Activated naive CD4-positive, alpha-beta T cell (primary cell): ENCODE measurements at places on chromosomes 11 and 22.

DNA sequence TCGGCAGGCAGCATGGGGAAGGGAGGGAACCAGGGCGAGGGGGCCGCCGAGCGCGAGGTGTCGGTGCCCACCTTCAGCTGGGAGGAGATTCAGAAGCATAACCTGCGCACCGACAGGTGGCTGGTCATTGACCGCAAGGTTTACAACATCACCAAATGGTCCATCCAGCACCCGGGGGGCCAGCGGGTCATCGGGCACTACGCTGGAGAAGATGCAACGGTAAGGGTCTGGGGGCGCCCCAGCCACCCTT, 204 bp downstream of the FADS2 start:
- DNase-seq: no peak

GRCh38 chr11:69486773-69487291, 5.4 kb downstream of the LINC01488 start:
- no peak for DNase-seq

DNA sequence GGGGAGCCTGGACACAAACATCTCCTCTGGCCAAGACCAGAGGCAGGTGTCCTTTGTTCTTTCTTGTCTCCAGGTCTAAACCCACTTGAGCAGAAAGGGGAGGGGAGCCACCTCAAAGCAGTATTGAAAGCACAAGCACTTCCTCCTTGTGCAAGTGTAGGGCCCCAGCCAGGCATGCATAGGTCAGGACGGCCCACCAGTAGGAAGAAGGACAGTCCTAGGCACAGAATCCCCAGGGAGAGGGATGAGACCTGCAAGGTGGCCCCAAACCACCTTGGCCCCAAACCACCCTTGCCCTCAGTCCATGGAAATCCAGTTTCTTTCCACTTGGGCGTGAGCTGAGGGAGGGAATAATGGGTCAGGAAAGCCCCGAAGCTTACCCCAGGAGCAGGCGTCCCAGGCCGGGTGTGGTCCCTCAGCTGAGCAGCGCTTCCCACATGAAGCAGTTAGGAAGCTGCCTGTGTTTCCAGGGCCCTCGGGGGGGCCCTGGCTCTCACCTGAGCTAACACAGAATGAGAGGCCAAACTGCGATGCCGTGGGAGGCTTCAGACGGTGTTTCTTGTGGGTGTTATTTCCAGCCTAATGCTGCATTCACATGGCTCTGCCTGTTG, 20.4 kb upstream of the IGSF9B start:
- DNase-seq: no peak

DNA sequence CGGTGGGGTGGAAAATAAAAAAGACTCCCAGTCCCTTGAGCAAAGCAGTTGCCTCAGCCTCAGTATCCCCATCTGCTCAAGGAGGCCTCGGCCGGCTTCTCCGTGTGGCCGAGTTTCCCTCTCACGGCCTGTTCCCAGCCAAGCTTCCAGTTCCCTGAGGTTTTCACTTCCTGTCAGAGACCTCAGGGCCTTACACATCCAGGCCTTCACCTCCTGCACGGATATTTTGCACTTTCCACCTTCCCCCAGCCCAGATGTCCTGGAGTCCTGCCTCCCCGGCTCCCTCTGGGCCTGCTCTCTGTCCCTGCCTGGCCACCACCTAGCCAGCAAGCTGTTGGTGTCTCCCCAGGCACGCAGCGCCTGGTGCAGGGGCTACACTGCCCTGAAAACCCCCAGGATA, 41.1 kb upstream of the CD82 start:
- no peak for DNase-seq

DNA sequence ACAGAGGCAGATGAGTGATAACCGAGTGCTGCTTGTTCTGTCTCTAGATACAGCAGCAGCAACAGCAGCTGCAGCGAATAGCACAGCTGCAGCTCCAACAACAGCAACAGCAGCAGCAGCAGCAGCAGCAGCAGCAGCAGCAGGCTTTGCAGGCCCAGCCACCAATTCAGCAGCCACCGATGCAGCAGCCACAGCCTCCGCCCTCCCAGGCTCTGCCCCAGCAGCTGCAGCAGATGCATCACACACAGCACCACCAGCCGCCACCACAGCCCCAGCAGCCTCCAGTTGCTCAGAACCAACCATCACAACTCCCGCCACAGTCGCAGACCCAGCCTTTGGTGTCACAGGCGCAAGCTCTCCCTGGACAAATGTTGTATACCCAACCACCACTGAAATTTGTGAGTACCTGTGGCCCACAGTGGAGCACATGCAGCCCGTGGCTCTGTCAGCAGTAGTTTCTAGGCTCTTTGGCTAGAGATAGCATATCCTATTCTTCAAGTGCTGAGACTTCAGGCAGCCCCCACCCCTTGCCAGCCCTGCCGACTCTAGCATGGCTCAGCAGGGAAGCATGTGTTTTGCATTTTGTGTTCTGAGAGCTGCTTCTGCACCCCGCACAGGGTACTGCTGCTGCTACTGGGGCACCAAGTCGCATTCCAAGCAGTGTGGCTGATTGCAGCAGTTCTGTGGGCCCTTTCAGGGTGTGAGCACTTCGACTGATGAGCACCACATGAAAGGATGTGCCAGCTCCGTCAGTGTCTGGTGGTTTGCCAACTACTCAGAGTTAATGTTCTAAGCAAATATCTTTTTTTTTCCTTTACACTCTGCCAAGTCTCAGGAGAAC, 59.2 kb downstream of the MED15 start:
- DNase-seq: no peak

DNA sequence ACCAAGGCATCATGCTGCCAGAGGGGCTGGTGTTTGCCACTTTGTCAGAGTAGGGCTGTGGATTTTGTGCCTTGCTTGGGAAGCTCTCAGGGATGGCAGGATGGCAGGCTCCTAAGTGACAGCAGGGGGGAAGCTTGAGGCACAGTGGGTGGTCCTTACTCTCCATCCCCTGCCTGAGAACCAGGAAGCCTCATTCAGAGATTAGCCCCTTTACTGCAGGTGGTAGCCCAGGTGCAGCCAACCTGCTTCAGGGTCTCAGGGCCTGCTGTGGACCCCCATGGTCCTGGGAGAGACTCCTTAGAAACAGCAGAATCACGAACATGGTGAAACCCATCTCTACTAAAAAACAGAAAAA, 8.9 kb upstream of the ST3GAL4 start:
- no peak for DNase-seq

- DNase-seq: no peak
Measured at GRCh38 chr11:68663482-68664010, 20.8 kb upstream of the GAL start.

DNA sequence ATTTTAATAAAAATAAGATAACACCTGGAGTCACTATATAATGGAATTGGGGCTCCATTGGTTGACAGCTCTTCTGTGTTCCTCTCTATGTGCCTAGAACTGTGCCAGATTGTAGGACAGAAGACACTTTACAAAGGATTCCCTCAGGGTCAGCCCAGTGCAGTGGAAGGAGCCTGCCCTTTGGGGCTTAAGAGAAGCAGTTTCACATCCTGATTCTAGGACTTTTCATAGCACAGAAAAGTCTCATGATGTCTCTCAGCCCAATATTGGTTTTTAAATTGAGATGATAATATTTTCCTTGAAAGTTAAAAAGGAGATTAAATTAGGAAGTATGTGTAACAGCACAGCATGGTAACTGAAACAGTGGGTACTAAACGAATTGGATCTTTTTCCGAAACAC, 7.1 kb downstream of the PLAAT4 start:
- no peak for DNase-seq

DNA sequence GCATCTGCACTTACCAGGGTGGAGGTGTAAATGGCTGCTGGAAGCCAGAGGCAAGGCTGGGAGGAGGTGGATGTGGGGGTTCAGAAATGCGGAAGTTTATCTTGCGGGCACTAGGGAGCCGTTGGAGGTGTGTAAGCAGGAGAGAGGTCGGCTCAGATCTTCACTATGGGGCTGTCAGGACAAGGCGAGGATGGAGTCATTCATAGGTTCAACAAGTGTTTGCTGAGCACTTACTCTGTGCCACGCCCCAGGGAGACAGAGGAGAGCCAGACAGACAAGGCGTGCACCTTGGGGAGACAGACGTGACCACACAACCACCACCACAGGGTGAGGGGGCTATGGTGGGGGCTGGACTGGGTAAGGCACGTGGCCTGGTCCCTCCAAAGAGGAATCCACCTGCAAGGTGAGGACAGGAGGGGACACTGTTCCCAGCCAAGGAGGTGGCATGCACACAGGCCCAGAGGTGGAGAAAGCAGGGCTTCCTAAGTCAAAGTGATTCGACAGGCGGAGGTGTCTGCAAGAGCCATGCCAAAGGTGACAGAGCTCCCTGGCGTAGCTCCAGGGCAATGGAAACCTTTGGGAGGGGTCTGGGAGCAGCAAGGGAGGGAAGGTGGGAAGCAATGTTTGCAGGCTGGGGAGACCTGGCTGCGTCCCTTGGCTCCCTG, 30.8 kb upstream of the TCF20 start:
- DNase-seq: no peak

DNA sequence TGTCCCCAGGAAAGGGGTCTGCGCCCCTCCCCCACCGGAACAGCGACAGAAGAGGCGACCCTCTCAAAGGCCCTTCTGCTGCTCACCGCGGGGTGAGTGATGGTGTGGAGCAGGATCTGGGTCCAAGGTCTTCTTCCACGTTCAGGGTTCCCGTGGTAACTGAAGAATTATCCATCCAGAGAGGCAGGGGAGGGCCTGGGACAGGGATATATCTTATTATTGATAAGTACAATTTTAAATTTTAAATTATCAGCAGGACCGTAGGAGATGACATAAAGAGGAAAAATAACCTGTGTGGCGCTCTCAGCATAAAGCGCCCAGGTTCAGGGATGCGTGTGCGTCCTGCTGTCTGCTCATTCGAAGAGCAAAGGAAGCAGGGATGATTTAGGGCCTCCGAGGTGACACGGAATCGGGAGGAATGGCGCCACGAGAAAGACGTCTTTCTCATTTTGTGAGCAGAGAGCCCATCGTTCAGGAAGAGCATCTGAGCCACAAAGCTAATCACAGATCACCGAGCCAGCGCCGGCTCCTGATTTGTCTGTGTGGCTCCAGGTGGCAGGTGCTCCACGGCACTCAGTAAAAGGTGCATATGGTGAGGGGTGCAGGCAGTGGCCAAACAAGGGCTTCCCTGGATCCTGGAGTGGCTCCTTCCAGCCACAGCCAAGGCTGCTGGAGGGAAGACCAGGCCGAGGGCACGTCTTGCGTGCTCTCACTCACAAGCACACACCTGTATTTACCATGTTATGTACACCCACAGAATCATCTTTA, 19.3 kb downstream of the KRTAP5-5 start:
- DNase-seq: no peak

DNA sequence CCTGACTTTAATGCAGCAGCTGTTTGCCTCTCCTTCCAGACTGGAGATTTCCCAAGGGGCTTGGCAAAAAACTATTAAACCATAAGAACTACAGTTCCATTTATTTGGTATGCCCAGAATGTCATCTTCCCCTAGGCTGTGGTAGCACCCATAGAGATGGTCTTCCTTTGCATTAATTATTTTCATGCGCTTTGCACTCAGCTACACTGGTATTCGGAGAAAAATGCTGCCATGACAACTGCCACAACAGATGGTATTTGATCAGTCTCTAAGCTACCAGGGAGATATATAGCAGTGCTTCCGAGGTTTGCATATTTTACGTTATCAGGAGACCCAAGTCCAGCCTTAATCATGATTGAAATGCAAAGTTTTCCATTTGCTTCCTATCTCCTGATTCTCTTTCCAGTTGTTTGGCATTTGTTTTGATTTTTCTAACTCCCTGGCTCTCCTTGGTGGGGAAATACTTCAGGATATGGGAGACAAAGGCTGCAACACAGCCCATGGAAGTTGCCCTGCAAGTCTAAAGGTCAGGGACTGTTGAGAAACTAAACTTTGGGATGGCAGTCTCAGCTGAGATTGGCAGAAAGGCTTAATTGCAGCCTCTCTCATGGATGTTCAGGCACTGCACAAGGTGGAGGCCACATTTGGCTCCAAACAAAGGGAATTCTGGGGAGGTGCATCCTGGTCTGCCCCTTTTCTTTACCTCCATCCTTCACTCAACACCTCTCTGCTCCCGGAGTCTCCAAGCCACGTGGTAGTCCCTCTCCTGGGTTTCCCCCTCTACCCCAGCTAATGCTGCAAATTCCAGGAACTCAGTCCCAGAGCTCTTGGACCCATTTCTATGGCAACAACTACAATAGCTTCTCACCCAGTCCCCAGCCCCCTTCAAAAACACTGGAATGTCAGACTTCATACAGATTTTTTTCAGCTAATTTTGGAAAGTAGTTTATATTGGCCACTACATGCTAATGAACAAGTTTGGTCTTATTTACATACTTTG, 151.8 kb downstream of the NAV2 start:
- DNase-seq: no peak

DNA sequence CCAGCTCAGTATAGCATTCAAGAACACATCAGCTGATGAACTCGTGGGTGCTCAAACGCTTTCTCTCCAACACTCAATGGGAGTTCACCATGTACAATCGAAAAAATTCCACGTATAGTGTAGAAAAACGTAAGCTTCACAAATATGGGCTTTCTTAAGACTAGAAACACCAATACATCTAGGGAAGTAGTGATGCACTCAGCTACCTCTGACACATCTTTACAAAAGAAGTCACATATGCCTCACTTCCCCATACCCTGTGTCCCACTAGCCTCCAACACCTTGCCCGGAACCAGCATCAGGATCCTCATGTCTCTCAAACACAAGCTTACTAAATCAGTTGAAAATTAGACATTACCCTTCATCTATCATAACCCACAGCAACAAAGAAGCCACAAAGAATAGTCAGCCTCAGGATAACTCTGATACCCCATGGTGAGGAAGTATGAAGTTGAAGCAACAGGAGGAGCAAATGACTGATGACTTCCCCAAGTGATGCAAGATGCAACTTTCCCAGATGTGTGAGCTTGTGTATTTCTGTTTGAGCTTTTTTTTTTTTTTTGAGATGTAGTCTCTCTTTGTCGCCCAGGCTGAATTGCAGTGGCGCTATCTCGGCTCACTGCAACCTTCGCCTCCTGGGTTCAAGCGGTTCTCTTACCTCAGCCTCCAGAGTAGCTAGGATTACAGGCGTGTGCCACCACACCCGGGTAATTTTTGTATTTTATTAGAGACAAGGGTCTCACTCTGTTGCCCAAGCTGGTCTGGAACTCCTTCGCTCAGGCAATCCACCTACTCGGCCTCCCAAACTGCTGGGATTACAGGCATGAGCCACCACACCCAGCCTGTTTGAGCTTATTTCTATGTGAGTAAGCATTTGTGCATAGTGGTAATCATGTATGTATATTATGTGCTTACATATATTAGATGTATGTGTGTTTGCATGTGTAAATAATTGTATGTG, 8.5 kb upstream of the DENND5A start:
- DNase-seq: no peak

DNA sequence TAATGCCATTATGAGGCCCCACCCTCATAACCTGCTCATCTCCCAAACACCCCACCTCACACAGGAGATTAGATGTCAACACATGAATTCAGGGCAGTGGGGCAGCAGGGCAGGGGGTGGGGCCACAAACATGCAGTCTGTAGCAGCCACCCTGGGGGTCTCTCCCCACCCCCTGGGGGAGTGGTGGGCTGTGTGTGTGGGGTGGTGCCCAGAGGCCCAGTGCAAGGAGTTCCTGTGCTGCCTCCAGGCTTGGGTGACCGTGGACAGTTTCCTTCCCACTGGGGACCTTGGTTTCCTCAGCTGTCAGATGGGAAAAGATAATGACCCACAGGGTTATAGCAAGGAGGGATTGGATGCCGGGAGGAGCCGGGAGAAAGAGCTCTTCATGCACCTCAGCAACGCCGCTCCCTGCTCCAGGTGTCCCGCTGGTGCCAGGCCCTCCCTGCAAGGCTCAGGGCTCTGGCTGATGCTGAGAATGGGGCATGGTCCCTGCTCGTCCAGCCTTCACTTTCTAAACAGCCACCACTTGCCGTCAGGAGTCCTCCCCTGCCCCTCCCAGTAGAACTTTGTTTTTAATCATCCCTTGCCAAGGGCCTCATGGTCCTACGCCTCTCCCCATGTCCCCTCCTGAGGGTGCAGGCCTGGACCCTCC, 2.0 kb upstream of the MRGPRF start:
- no peak for DNase-seq
